ENCODE measurements at places on chromosomes 7 and 10.

- DNase-seq = no peak
These were observed 27.5 kb upstream of the BTBD16 start for GRCh38 chr10:122243550-122243949.

DNA sequence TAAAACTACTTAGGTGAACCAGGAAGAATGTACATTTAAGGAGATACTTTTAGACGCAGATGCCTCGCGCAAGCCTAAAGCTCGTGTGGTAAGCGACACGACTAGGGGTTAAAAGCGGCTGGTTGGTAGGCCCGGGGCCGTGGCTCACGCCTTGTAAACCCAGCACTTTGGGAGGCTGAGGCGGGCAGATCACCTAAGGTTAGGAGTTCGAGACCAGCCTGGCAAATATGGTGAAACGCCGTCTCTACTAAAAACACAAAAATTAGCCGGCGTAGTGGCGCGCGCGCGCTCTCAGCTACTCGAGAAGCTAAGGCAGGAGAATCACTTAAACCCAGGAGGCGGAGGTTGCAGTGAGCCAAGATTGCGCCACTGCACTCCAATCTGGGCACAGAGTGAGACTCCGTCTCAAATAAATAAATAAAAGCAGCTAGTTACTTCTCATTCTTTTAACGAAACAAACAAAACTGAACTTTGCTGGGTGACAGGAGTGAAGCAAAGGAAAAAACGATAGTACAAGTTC is 879 bp downstream of the NUDT5 start:
- DNase-seq = peak; percentile 17

DNA sequence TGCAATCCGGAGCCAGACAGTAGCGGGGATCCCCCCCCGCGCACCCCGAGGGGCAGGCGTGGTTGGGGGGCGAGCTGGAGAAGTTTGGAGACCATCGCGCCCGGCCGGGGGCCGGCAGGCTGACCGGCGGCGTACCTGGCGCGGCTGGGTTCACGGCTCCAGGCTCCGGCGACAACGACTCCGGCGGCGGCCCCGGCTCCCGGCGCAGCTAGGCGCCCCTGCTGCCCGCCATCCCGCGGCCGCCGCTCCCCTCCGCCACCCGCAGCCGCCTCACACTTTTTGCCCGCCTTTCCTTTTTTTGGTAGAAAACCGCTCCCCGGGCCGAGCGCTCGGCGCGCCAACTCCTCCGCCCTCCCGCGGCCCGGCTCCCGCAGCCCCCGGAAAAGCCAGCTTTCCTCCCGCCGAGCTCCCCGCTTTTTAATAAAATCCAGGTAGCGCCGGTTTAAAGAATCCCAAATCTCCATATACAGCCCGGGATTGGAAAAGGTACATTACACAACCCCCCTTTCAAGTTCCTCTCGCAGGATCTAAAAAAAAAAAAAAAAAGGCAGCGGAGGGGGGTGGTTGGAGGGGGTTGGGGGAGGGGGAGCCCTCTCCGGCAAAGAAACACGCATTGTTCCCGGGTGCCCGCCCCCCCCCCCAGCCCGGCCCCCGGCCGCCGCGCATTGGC is at the start of gene TNRC18:
Gene TNRC18, minus strand, starts transcription at position 529 of the 670 bp plus-strand sequence. CDS start 2,588 bp downstream, outside the sequence.
- no peak for DNase-seq

DNA sequence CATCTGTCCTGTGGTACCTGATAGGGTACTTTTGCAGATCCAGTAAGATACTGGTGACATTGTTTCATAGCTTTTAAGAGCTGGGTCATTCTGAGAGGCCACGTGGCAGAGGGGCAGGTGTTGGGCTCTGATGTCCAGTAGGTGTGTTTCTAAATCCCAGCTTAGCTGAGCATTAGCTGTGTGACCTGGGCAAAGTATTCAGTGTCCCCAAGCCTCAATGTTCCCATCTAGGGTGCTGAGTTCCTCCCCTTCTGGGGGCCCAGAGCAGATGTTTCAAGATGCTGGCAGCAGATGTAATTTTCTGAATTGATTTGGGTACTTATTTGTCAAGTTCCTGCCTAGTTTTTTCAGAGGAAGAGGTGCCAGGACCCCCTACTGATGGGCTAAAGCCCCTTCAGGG is 52.9 kb downstream of the NEURL1 start:
- no peak for DNase-seq

DNA sequence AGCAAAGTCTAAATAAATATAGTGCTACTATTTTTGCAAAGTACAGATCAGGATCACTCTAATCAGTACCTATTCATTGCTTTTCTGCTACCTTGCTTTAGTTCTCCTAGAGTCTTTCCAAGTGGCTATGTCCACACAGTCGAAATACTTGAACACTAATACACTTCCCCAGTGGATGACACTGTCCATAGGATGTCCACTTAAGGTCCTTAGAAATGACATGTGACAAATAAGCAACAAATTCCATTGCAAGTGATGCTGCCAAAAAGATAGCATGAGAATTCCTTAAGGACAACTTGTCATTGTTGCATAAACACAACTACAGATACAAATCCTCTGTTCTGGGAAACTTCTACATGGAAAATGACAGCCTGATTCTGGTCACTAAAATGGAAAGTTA is 93.6 kb downstream of the ANK3 start:
- no peak for DNase-seq

GRCh38 chr10:75000748-75001321 is 110.6 kb upstream of the SAMD8 start:
- no peak for DNase-seq

DNA sequence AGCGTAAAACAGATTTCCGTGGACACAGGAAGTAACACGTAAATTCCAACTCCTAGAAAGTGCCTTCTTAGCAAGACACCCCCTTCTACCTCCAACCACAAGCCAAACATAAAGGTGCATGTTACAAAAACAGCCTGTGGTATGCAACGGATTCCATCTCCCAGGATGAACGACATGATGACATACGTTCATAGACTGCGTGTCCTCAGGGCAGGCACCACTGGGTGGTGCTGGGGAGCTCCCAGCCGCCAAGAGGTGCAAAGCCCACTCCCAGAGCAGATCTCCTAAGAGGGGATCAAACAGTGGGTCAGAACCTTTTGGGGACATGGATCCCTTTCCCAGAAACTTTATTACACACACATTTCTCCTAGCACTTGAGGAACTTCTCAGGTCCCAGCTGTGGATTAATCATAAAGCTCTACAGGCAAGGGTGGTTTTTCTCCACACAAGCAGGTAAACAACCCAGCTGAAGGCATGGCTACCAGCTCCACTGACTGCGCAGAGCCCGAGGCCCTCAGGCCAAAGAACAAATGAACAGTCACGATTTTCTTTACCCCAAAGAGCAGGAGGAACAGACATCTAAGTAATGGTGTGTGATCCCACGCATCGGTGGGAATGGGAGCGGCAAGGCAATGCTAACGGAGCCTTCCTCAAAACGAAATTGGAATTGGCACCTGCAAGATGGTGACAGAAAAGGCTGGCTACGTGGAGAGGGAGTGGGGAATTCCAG is 13.8 kb downstream of the PSAP start:
- no peak for DNase-seq

- DNase-seq = no peak
These were observed 109.0 kb downstream of the JAZF1 start for GRCh38 chr7:28071570-28071969.

DNA sequence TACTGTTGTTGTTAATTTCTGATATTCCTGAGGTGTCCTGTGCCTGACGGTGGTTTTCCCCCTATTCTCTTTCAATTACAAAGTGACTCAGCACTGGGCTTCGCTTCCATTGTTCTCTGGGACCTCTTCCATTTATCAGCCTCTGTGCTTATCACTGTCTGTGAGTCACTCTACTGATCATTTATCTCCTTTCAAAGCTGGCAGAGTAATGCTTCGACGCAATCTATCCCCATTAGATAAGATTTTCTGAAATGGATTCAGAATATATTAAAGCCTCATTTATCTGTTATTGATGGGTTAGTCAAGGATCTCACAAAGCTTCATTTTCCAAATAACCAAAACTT is 679.2 kb downstream of the SDK1 start:
- DNase-seq = no peak

DNA sequence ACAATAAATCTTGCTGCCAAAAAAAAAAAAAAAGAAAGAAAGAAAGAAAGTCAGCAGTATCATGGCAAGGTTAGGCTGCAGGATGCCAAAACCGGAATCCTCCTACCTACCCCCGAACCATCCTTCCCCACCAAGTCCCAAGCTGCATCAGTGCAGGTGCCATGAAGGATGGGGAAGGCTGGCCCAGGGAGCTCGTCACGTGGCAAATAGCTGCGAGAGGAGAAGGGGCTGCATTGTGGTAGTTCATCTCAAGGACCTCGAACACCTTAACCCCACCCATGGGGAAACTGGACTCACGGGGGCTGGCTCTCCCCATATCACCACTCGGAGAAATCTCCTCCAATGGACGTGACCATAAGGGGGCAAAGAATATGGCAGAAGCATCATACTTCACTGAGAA is 86.2 kb downstream of the TACC2 start:
- no peak for DNase-seq

DNA sequence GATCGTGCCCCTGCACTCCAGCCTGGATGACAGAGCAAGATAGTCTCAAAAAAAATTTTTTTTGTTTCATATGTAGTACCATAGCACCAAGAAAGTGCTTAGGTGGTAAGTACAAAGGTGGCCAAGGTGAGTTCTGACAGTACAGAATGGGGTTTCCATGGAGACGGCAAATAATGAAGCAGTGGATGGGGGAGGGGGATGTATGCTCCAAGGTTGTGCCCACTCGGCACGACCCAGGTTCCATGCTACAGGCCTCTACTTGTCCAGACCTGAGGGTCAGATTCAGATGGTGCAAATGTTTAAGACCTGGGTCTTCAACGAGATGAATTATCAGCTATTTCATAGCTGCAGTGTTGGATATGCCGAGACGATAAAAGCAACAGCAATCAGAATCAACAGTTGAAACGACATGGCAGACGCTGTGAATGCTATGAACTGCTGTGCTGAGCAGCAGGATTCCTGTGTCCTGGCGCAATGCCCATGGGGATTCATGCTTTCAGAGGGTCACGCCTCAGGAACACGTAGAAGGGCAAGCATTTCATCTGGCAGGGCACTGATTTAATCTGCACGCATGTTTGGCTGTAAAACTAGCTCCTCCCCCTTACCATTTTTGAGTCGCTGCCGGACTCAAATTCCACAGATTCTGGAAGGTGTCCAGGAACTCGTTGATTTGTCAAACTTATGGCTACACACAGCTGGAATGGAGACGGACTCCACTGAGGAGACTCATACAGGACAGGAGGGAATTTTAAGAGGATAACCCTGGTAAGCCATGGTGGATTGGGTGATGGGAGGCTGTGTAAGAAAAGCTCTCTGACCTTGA is 256.5 kb downstream of the FRMD4A start:
- no peak for DNase-seq

DNA sequence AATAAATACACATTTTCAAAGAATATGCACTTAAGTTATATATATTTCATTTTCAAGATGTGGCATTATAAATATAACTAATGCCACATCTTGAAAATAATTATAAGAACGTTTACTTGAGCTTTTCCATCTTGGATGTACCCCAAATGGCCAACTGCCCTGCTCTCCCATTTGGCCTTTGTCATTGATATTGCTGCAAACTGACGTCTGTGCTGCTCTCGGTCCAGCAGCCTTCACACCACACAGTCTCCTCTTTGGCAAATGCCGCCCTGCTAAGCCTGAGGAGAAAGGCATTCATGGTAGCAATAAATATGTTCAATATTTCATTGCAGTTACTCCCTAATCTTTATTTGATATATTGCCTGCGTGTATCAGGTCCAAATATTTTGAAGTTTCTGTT is 384.6 kb upstream of the ADARB2 start:
- DNase-seq = no peak

GRCh38 chr10:89266721-89267453 is 15.3 kb upstream of the LIPA start:
- DNase-seq = no peak

DNA sequence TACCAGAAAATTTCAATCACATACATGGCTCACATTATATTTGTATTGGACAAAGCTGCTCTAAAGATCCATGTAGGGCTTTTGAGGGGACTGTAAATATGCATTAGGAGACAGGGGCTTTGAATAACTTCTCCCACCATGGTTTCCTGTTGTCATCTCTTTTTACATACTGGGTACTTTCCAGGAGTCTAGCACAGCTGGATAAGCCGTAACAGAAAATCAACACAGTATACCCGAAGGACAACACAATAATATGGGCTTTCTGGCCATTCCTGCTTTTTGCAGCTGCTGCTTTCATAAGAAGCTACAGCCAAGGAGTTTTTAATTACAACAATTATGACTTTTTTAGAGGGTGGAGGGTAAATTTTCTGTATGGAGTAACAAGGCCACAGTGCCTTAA is 63.4 kb upstream of the SRPK2 start:
- no peak for DNase-seq

DNA sequence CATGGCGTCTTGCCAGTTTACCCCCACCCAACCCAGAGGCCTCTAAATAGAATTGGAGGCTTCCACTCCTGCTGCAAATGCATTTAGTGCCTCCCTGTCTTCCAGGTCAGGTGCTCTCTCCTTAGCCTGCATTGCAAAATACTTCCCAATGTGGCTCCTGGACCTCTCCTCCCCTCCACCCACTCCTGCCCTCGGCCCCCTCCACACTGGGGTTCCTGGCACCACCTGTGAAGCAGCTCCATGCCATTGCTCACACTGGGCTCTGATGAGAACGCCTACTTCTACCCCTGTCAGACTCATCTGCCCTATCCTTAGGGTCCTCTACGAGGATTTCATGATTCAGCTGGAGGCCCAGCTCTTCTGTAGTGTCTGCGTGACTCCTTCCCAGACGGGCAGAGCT is 37.4 kb downstream of the C10orf120 start:
- DNase-seq = no peak

DNA sequence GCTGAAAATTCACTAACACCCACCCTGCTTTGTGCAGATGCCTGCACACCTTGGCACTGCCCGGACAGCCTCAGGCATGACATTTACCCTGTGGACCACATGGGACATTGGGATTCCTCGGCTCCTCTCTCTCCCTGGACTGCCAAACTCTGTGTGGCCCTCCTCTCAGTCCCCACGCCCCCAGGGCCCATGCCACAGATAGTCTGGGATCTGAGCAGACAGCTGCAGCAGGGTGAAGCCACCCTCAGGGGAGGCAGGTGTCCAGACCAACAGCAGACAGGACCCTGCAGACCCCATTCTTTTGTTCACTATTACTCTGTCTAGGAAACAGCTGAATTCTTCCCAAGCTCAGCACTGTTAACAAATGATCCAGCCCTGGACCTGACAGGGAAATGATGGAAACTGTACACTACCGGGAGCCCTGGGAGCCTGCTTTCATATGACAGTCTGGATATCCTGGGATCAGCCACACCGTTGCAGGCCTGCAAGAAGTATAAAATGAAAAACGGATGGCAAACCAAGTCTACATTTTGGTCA is 83.4 kb downstream of the VOPP1 start:
- no peak for DNase-seq

DNA sequence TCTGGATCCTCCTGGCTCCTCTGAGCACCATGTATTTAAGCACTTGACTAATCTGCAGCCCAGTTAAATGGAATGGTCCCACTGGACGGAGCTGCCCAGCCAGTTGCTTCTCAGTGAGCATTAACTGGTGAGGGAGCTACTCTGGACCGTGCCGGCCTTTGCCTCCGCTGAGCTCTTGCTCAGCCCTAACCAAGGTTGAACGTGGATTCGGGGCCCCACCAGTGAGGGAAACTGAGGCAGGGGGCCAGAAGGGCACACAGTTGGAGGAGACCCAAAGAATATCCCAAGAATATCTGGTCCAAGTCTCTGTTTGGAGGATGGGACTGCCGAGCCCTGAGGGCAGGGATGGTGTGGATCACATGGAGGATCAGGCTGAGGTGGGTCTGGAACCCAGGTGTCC is 13.7 kb downstream of the ADCYAP1R1 start:
- no peak for DNase-seq

GRCh38 chr7:159201722-159202330 is 57.2 kb upstream of the VIPR2 start:
- no peak for DNase-seq

Data from stimulated activated CD4-positive, alpha-beta T cell treated with anti-CD3 and anti-CD28 coated beads, Interleukin-12 subunit alpha, Interleukin-12 subunit beta, amount 100 ng/mL, for 4 hours (primary cell).